ENCODE measurements at places on chromosomes 6 and 20.

DNA sequence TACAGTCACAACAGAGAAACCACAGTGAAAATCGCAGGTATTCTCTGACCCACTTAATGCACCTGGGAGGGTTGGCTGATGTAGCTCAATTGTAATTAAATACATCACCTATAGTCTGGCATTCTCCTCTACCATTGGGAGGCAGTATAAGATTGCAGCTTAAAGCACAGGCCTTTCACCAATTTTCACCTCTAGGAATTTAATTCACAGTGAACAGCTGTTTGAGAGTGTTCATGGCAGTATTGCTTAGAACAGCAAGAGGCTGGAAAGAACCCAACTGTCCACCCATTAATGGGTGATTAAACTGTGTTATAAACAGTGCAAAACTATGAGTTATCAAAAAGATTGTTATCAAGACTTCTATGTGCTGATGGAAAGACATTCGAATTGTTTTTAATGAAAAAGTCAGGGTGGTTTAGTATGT is 2.0 kb downstream of the EDEM2 start:
- DNase-seq = no peak

- DNase-seq = no peak
Observed at GRCh38 chr20:47212606-47213207, 143.8 kb downstream of the ZMYND8 start.

- no peak for DNase-seq
Observed at GRCh38 chr6:95679981-95680380, 102.6 kb downstream of the MANEA start.

GRCh38 chr20:3720626-3721025 is 8.2 kb upstream of the SIGLEC1 start:
- DNase-seq = no peak

- no peak for DNase-seq
Observed at GRCh38 chr20:20211274-20211987, 156.5 kb upstream of the INSM1 start.

- no peak for DNase-seq
Observed at GRCh38 chr20:57656821-57657534, 36.8 kb upstream of the ZBP1 start.

DNA sequence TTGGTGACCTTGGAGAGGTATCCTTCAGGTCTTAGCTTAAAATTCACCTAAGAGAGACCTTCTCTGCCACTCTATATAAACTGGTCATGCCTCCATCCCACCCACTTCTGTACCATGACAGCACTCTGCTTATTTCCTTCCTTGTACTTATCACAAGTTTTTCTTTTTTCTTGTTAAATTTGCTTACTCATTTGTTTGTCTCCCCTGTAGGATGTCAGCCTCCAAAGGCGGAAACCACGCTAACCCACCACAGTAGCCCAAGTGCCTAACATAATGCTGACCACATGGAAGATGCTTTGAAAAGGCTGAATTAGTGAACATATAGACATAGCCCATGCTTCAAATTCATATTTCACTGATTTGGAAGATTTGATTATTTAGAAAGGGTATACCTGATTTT is 5.4 kb downstream of the BMP6 start:
- DNase-seq = no peak

GRCh38 chr6:34526241-34526972 is 29.7 kb downstream of the SPDEF start:
- no peak for DNase-seq

- no peak for DNase-seq
Observed at GRCh38 chr6:98836962-98837944, 2.9 kb downstream of the POU3F2 start.

DNA sequence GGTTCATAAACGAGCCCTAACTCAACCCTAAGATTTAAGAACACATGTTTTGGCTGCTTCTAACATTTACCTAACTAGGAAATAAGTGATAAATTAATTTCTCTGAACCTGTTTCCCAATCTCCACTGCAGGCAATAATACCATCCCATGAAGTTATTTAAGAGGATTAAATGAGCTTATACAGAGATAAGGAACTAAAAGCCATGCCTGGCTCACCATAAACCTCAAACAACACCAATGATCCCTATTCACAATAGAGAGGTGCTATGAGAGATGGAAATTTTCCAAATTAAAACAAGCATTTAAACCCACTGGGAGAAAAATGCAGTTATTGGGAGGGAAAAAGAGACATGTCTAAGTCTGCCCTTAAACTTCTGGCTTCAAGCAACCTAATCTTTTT is 33.9 kb upstream of the KLHL31 start:
- no peak for DNase-seq

- DNase-seq = no peak
Observed at GRCh38 chr6:149499066-149499465, 14.3 kb upstream of the ZC3H12D start.

DNA sequence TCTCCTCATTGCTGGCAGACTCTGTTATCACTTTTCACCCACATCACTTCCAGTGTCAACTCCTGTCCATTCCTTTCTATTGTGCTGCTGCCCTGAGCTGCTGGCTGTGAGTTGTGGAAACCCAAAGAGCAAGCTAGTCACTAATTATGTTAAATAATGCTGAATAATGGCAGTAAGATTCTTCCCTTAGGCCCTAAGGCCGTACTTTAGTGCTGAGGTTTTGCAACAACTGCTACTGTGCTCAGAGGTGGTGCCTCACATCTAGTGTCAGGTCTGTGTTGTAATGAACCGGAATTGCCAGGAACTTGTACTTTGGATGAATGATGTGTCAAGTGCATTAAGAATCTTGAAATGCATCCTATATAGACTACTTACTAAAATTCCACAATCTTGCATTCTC is 372.2 kb upstream of the RNF217 start:
- no peak for DNase-seq

GRCh38 chr20:4697831-4698221 is 23.9 kb upstream of the PRND start:
- no peak for DNase-seq

DNA sequence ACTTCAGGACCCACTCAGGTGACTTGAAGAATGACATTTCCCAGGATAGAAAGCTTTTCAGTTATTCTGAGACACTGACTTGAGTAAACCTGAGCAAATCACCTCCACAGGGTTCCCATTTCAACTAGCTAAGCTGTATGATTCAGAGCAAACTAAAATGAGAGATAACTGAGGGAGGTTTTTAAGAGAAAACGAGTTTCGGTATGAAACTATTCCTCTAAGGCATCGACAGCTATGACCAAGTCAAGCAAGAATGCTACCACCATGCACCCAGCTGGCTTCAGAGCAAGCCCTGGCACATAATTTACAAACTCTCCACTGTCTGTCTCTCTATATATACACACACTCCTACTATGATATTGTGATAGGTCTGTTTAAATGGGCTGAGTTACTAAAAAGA is 75.4 kb downstream of the PERP start:
- DNase-seq = no peak

- no peak for DNase-seq
Observed at GRCh38 chr6:31689249-31690110, 8.6 kb upstream of the LY6G5C start.

DNA sequence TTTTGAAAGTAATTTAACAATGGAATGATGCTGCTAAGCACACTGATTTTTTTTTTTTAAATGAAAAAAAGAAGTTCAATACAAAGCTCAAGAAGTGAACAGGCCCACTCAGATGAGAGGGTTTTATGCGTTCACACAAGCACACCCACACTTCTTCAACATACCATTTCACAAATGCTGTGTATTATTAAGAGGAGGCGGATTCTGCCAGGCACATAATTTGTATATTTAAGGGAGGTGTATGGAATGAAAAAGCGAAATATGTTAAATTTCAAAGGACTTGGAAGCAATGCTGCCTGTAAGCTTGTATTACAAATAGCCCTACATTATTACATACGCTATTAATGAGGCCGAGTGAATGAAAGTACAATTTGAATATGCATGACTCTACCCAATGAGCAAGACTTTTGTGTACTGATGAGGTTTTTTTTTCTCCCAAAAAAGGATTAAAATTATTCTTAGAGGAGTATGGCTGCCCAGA is 123.9 kb downstream of the INSM1 start:
- DNase-seq = no peak

DNA sequence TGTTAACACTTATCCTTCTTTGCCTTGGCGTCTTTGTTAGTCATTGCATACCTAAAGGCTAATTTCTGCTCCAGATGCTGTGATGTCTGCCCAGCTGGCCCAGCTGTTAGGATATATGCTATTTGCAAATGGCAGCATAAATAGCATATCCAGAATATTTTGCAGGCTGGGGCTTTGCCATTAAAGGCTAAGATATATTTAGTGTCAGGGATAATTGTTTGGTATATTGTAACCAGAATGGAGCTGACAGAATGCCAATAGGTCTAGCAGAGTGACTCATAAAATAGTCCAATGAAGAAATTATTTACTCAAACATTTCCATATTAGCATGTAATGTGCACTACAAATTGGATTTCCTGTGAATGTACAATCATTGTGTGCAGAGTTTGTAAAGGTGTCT is 584.1 kb upstream of the FLRT3 start:
- DNase-seq = no peak

GRCh38 chr6:71446470-71446869 is 157.9 kb downstream of the OGFRL1 start:
- DNase-seq = no peak

DNA sequence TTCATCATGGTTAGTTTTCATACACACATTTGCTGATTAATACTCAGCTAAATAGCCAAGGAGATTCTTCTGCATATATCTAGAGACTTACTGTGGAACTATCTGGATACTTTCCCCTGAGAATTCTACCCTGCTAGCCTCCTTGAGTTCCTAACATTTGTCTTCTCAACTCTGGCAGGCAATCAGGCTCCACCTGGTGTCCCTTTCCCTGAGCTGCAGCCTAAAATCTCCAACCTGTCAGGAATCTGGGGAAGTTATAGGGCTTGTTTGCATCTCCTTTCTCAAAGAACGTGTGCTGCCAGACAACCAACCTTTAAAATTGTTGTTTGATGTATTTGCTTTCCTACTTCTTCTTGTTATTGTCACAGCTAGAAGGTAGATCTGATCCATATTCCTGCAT is 73.4 kb downstream of the FUT9 start:
- DNase-seq = no peak

DNA sequence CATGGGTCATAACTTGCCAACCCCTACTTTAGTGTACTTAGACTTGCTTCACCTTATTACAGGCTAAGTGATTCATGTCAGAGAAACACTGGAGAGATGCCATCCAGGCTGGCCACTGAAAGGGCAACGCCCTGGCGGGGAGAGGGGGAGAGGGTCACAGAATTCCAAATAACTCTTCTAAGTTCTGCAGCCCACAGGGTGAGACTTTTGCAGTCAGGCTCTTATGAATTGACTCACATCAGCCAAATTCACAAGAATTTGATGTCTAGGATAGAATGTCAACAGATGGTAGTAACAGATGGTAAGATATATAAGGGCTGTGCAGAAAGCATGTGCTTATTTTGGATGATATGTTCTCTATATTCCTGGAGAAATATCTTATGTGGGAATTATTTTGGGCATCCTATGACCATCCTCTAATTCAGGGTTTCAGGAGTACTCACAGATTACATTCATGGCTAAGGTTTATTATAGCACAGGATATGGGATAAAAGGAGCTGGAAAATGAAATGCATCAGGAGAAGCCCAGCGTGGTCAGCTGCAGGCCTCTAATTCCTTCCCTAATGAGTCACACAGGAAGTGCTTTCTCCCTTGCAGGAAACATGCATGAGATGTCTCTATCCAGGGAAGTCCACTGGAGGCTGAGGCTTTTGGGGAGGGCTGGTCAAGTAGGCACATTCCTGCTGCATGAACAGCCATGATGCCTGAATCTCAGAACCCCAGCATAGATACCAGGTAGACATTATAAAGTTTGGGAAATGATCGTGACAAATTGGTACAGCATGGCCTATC is 58.7 kb upstream of the RIN2 start:
- no peak for DNase-seq

GRCh38 chr20:49642816-49643215 is 70.9 kb downstream of the B4GALT5 start:
- no peak for DNase-seq

- DNase-seq = no peak
Observed at GRCh38 chr6:34249469-34250261, 859 bp upstream of the SMIM29 start.

GRCh38 chr6:22146931-22147701 is 149.7 kb downstream of the PRL start:
- no peak for DNase-seq

GRCh38 chr6:150088481-150089154 is 19.7 kb upstream of the ULBP3 start:
- no peak for DNase-seq

DNA sequence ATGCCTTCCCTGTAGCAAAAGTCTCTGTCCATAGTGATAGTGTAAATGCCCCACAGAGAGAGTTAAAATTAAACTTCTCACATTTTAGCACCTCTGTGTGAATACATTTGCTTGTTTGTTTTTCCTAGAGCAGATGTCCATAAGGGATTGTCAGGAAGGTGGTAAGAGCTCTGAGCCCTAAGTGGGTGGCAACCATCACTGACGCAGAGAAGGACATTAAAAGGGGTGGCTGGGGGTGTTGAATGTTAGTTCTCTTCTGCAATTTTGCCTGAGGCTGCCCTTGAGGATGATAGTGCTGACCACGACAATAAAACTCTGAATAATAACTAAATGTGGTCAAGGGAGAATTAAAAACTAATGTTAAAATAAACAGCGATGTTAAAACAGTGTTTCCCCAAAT is 174.3 kb upstream of the ID4 start:
- DNase-seq = no peak

- no peak for DNase-seq
Observed at GRCh38 chr6:33128318-33128717, 52.5 kb downstream of the HLA-DPB1 start.

DNA sequence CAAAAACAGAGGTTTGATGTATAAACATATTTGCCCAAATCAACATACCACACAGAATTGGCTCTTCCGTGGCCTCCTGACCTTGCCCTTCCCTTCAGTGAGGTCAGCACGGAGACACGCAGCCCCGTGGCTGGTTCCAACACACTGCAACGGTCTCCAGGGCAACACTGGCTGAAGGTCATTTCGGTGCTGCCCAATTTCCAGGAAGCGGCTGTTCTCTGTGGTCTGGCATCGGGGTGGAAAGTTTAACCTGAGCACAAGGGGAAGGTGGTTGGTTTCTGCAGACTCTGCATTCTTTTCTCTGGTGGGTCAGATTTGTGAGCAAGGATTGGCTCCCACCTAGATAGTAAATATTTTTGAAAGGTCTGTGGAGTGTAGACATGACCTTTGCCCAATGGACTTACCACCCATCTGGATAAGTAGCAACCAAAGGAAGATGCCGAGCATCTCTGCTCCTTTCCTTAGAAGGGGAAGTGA is 177.6 kb upstream of the PHACTR1 start:
- DNase-seq = no peak
